ENCODE measurements at places on chromosomes 16 and 17. TPM values are rescaled to one million over a fixed set of nuclear protein-coding genes. Genes with fewer than 3 reads are reported as not detected.
A peak's percentile ranks its signal among the peaks of the same experiment; 100 is the strongest.

- DNase-seq = no peak
- no peaks in the 10 kb centered on the region for H3K4me1 ChIP-seq
- H3K36me3 ChIP-seq = no peaks in the 10 kb centered on the region
- H3K27me3 ChIP-seq = no peaks in the 10 kb centered on the region
- no peak overlapping the region for H3K27ac ChIP-seq
- peak overlapping the region; percentile 56 for H3K4me3 ChIP-seq
Measured at GRCh38 chr17:56679115-56679776, 85.7 kb downstream of the NOG start.

Gene FOXN1
- total RNA-seq = not detected

Gene JMJD8
- total RNA-seq = 51.7 TPM

Gene EIF1
- 726 TPM for total RNA-seq

DNA sequence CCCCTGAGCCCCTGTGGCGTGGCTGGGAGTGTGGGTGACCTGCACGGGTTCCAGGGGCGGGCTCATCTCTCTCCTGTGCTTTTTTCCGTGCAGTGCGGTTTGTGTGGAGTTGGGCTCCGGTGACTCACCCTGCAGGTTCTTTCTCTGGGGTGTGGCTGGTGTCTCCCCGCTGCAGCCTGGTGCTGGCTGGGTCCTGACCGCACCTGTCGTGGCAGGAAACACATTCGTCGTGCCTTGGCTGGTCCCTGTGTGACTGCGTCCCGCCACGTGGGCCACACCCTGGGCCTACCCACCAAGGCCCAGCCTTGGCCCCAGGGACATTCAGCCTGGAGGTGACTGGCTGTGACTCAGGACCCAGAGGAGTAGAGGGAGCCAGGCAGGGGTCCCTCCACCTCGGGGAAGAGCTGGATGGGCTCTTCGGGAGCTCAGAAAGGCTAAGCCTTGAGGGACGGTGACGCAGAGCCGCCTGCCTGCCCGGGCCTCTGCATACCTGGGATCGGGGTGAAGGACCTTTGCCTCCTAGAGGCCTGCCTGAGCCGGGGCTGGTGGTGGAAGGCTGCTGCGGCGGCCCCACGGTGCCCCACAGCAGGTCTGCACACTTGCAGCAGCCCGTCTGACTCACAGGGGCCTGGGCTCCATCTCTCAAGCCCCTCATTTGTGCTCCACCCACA is 7.8 kb downstream of the TRAF7 start:
- H3K4me3 ChIP-seq = no peak overlapping the region
- DNase-seq = no peak
- no peaks in the 10 kb centered on the region for H3K4me1 ChIP-seq

Gene TRPV3
- 2.0 TPM for total RNA-seq

Gene CEP95
- 49.8 TPM for total RNA-seq

DNA sequence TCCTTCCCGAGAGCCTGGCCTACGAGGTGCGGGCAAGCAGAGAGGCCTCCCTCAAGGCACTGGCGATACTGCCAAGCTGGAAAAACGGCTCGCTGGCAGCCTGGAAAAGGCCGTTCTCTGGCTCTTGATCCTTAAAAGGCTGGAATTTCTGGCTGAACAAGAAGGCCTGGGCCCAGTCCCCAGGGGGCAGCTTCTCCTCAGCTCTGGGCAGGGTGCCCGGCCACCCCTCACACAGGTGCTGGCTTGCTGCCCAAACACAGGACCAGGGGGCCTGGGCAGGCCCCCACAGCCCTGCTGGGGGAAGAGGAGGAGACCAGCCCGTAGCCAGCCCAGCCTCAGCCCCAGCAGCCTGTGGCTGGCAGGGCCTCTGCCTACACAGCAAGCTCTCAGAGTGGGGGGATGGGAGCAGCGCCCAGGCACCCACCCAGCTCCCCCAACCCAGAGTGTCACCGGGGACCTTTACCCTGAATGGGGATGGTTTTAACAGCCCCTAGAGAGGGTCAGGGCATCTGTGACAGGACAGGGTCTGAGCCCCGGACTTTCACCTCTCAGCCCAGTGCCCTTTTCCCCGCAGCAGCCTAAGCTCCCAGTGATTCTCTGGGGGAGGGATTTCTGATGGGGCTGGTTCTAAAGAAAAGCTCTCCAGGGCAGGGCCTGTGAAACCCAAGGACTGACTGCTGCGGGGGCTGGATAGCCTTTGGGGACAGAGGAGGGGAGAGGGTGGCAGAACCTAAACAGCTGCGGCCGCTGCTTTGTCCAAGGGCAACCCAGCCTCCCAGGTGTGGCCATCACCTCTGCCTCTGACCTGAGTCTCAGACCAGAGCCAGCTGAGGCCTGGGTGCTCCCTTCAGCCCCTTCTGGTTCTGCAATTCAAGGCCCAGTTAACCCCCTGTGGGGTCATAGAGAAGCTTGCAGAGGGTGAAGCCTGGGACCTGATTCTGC is 38.6 kb upstream of the TOB1 start:
- peak overlapping the region; percentile 84 for H3K27ac ChIP-seq
- no peaks in the 10 kb centered on the region for H3K4me1 ChIP-seq
- no peak overlapping the region for H3K4me3 ChIP-seq
- no peaks in the 10 kb centered on the region for H3K36me3 ChIP-seq
- DNase-seq = peak; percentile 91

Gene PRAC1
- total RNA-seq = not detected

DNA sequence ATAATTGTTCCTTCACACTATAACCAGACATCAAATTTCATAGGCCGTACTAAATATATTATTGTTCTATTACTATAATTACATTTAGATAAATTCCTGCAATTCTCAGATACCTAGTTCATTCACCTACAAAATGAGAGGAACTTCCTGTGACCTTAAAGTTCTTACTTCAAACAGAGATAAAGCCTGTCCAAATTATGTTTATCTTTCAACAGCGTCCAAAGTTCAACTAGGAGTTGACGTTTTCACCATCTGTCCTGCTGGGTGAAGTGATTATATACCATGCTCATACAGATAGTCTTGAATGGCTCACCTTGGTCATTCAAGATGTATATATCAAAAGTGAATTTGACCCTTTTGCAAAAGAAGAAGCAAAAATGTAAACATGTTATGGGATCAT is 440.6 kb downstream of the CDH8 start:
- H3K4me1 ChIP-seq = no peaks in the 10 kb centered on the region
- H3K27me3 ChIP-seq = no peaks in the 10 kb centered on the region
- no peak for DNase-seq
- H3K36me3 ChIP-seq = no peaks in the 10 kb centered on the region
- H3K4me3 ChIP-seq = no peak overlapping the region
- H3K27ac ChIP-seq = no peak overlapping the region
